ENCODE measurements at places on chromosomes 5 and 9.
A peak's percentile ranks its signal among the peaks of the same experiment; 100 is the strongest.

DNA sequence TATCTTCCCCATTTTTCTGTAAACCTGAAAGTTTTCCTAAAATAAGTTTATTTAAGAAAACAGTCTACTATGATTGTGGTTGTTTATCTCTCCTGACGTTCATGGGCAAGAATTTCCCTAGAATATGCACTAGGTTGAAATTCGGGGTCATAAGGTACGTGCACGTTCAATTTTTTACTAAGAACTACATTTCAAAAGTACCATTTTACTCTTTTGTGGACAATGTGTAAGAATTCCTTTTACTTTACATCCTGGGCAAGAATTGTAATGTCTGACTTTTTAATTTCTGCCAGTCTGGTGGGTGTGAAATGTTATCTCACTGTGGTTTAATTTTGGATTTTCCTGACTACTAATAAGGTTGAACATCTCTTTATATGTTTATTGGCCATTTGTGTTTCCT, 12.4 kb downstream of the IL5 start:
- DNase-seq, result no peak

GRCh38 chr9:77023726-77024125, 4.3 kb downstream of the FOXB2 start:
- no peak for DNase-seq

DNA sequence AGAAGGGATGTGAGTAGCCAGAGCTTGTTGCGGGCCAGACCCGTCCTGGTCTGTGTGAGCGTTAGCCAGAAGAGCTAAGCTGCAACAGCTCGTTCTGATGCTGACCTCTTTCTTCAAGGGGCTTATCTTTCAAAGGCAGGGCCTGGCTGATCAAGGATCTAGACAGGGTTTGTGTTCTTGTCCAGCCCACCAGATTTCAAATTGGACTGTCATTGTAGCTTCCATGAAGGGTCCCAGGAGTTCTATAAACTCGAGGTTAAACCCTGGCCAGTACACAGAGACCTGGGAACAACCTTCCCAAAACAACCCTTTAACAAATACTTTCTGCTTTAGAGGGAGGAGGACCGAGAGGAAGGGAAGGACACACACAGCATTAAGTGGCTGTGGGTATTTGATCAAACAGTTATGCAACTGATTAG, 153.0 kb upstream of the TUT7 start:
- no peak for DNase-seq

GRCh38 chr9:134597957-134598883, 43.4 kb upstream of the COL5A1 start:
- no peak for DNase-seq

- no peak for DNase-seq
Observed at GRCh38 chr5:9091896-9092662, 453.8 kb downstream of the SEMA5A start.

- DNase-seq, result peak; percentile 57
Observed at GRCh38 chr9:272251-273213, 57.9 kb downstream of the DOCK8 start.

GRCh38 chr5:56075361-56075760, 80.6 kb upstream of the IL6ST start:
- no peak for DNase-seq

GRCh38 chr5:16810208-16810854, 125.8 kb downstream of the MYO10 start:
- no peak for DNase-seq

DNA sequence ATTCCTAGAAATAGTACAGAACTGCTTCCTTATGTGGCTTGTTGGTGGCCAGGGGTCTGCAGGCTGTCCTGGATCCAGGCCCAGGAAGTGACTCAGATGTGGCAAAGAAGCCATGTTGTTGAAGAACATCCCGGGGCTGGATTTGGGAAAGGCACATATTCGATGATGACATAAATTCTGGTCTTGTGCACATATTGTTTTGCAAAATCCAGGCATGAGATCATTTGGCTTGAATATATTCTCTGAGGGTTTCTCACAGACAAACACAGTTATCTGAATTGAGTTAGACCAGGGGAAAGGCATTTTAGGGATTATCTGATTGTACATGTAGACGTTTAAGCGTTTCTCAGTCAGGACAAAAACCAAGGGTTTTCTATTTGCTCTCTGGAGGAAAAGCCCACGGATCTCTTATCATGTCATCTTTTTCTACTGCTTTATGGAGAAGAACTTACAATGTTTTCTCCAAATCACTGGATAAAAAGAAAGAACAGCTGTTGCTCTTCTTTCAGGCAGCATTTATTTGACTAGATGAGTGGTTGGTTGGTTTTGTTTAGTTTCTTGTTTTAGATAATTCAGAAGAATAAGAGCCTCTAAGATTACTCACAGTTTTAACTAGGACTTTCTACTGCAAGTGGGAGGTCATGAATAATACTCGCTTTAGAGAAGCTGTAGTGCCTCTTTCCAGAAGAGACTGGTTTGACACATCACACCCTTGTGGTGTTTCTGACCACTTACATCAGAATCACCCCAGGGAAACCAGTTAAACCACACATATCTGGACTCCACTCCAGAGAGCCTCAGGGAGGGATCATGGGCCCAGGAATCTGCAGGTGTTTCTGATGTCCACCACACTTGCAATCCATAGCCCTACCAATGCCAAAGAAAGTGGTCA, 29.5 kb upstream of the LHFPL2 start:
- DNase-seq, result no peak

DNA sequence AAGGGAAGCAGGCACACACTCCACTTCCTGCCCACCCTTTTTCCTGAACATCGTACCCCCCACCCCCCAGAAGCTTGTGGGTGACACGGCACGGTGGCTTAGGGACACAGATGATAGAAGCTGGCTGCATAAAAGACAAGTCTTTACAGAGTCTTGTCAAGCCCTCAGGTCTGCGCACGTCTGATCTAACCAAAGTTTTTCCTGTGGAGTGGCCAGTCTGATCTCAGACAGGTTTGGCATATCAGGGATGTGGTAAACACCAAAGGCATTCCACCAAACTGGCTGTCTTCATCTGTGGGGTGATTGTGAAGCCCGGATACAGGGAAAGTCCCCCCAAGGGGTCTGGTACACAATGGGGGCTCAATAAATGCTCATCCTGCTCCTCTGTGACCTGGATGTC, 50.0 kb downstream of the CRB2 start:
- DNase-seq, result no peak

- no peak for DNase-seq
Observed at GRCh38 chr5:35598707-35599370, 18.8 kb upstream of the SPEF2 start.
